ENCODE measurements at places on chromosomes 1 and 21.

DNA sequence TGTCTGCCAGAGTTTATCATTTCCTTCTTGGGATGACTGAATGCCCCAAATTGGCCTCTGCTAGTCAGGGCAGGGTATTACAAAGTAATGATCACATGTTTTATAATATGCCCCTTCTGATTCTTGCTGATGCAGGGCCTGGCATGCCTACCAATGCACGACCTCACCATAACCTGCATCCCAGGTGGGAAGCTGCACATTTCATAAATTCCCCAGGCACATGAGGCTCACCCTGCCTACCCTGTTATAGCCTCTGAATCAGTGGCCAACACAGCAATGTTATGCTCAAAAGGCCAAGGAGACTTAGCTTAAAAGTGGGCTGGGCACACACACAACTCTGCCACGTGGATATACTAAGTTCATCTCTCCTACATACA is 28.0 kb upstream of the XPR1 start:
- no peak for DNase-seq

GRCh38 chr1:47941609-47942239 is 55.5 kb downstream of the TRABD2B start:
- no peak for DNase-seq

- no peak for DNase-seq
These were observed 21.4 kb downstream of the XKR8 start for GRCh38 chr1:27981145-27981544.

- DNase-seq: no peak
These were observed 466 bp downstream of the HTR6 start for GRCh38 chr1:19665186-19665495.

GRCh38 chr1:28682840-28683239 is 14.3 kb downstream of the GMEB1 start:
- no peak for DNase-seq

GRCh38 chr1:204571128-204571527 is 54.9 kb downstream of the MDM4 start:
- DNase-seq: no peak

GRCh38 chr21:31873275-31873695 is 465 bp downstream of the HUNK start:
- no peak for DNase-seq

- no peak for DNase-seq
These were observed 1.6 kb downstream of the COG2 start for GRCh38 chr1:230643908-230644307.

- DNase-seq: no peak
These were observed 120.7 kb upstream of the JUN start for GRCh38 chr1:58904299-58905125.

- DNase-seq: no peak
These were observed 224.2 kb upstream of the JUN start for GRCh38 chr1:59007820-59008598.

- DNase-seq: no peak
These were observed 688.4 kb downstream of the USP25 start for GRCh38 chr21:16418226-16418625.

DNA sequence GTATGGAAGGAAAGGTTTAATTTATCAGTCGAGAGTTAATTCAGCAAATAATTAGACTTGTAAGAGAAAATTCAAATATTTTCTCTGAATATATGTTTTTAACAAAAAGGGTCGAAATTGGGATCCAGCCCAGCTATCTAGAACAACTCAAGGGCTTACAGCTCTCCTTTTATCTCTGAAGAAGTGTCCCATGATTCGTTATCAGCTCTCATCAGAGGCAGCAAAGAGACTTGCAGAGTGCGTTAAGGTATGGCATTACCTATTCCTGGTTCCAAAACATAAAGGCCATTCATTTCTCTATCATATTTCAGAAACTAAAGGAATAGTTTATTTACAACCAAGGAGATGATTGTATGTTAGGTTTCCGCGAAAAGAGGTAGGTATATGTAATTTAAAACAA is 9.4 kb downstream of the VPS45 start:
- no peak for DNase-seq
